ENCODE measurements at places on chromosomes 13 and 19. TPM values are rescaled to one million over a fixed set of nuclear protein-coding genes. Genes with fewer than 3 reads are reported as not detected.

The ELSPBP1 gene
- total RNA-seq: 0.40 TPM

The PRSS57 gene
- total RNA-seq: 1.1 TPM

The TNFSF9 gene
- total RNA-seq: 4.0 TPM

- DNase-seq: no peak
Measured at GRCh38 chr13:38785042-38785441, 98.2 kb downstream of the FREM2 start.

GRCh38 chr13:69545551-69545950, 562.1 kb upstream of the ATXN8OS start:
- DNase-seq: no peak

GRCh38 chr19:46408664-46409039, 4.7 kb downstream of the CCDC8 start:
- no peak for DNase-seq

DNA sequence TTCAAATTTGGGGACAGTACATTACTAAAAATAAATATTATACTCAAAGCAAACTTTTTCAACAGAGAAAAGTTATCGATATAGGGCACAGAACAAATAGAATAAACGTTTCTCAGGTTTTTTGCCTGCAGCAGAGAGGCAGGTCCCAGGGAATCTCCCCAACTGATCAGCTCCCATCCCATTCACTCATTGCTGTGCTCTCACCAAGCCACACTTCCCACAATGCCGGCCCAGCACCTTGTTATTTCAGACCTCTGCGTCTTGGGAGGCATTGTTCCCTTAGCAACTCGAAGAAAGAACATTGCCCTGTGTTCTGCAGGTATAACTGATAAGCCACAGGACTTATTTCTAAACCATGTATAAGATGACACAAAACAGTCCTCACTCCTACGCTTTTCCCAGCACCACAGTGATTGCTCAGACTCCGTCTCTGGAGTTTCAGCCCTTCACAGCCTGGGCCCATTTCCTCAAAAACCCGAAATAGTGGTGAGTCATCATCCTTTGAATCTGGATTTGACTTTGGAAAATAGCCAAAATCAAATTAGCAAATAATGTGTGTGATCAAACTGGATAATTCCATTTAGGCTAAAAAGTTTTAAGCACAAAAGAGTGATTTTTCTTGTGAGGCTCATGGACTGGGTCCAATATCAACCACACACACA, 100.4 kb downstream of the DCLK1 start:
- DNase-seq: no peak

- no peak for DNase-seq
Measured at GRCh38 chr13:113922412-113923118, 51.3 kb downstream of the C13orf46 start.

DNA sequence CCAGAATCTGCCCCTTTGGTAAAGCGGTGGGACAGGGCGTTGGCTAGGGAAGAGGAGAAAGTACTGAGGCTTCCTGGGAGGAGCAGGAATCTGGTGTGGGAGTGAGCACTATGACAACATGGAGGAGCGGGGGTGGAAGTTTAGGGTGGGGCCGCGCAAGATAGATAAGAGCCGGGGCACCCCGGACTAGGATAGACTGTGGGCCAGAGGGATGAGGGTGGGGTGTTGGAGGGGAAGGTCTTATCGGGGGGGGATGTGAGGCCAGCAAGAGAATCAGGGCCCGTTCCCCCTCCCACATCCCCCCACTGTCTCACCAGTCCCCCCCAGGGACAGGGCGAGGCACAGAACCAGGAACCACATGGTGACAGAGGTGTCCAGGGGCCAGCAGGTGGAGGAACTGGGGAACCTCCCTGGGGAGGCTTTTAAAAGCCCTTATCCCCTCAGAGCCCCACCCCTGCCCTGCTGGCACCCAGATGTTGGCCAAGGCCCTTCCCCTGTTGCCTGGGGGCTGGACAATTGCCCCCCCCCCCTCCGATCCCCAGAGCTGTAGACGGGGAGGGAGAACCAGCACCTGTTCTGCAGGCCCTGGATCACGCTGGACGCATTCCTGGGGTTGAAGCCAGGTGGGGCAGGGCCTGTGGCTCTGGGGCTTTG, at the start of gene KLK1:
TSS of gene KLK1 (minus strand) at position 399 of the 654 bp plus-strand sequence. CDS start at position 360, 39 bp downstream.
- no peak for DNase-seq

DNA sequence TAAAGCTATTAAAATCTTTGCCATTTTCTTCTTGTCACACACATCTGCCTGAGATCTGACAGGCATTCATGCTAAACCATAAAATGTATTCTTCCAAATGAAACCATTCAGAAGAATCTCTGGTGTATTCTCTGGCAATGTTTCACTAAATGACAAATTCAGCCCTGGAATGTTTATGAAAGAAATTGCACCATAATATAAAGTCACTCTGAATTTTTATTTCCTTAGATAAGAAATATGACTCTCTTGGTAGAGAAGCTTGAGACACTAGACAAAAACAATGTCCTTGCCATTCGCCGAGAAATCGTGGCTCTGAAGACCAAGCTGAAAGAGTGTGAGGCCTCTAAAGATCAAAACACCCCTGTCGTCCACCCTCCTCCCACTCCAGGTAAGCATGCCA, 14.3 kb downstream of the OLFM4 start:
- no peak for DNase-seq

GRCh38 chr19:54573330-54573872, at the start of gene LILRA2:
LILRA2 (plus strand) TSS chr19:54573790; CDS start chr19:54573879, 89 bp downstream.
- DNase-seq: no peak

- no peak for DNase-seq
Measured at GRCh38 chr19:17103177-17103576, 27.6 kb downstream of the MYO9B start.
